ENCODE measurements at places on chromosomes 1 and 21.
A peak's percentile ranks its signal among the peaks of the same experiment; 100 is the strongest.

DNA sequence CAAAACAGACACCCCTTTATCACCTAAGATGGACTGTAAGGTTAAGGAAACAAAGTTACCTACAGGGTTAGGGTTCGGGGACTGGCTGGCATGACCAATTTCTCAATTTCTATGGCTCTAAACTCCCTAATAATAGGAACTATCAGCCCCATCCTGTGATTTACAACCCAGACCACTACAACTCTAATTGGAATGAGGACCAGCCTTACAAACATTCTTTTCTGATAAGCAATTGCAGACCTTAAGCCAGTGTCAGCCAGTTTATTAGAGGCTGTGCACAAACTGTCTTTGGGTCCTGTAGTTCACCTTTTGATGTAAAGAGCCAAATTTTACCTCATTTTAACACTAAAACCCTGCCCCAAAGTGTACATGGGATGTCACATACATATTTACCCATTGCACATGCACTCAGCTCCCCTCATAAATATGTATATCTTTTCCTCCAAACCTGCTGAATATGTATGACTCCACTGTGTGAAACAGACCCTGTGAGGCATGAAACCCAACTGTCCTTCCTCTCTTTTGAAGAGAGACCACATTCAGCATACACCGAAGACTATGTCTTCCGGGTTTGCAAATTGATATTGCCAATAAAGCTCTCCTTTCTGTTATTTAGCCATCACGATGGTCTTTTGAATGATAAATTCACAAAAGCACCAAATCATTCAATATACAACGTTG lies 7.3 kb upstream of the APP start:
- no peak for DNase-seq

GRCh38 chr1:36920371-36920770 lies 113.9 kb downstream of the GRIK3 start:
- no peak for DNase-seq

DNA sequence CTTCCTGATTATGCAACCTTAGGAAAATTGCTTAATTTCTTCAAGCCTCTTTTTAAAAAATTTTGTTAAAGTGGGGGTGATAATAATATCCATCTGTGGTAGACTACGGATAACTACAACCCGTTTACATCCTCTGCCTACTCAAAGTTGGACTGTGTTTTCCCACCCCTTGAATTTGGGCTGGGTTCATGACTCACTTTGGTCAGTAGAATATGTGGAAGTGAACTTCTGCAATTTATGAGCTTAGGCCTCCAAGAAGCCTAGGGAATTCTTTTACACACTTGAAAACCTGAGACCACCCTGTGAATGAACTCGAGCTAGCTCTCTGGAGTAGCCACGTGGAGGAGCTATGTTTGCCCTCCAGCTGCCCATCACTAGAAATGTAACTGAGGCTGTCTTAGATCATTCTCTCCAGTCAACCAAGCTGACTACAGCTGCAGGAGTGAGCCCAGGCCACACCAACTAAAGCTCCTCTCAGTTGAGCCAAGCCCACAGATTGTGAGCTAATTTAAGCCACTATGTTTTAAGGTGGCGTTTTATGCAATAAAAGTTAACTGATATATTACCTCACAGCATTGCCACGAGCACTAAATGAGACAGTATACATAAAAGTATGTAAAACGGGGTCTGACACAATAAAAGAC lies 29.6 kb upstream of the CACHD1 start:
- DNase-seq: no peak

DNA sequence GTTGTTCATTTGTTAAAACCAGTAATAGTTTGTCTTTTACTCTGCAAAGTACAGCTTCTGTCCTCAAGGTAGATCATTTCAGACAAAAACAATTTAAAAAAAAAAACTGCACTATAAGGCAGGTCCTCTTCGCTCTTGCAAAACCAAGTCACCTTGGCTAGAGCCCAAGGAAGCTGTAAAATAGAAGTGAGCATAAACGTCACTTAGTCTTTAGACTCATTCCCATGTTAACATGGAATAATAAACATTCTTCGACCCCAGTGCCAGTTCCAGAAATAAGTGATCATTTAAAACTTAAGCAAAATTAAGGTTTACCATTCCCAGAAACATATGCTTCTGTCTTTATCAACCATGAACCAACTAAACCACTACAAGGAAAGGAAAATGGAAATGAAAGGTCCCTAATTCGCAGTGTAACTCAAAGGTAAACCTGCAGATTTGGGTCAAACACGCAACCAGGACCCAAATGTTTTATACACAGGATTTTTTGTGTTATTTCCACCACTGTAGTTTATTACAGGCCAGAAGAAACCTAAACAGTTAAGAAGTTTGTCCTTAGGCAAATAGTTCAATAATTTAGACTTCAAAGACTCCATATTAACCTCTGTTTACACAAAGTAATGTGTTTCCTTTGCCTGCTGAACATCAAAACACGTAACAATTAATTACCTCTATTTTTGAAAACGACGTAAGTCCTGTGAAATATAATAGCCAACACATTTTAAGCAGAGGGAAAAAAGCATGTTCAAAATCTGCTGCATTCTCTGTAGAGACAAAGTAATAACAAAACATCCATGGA lies 54.6 kb downstream of the TGFBR3 start:
- no peak for DNase-seq

DNA sequence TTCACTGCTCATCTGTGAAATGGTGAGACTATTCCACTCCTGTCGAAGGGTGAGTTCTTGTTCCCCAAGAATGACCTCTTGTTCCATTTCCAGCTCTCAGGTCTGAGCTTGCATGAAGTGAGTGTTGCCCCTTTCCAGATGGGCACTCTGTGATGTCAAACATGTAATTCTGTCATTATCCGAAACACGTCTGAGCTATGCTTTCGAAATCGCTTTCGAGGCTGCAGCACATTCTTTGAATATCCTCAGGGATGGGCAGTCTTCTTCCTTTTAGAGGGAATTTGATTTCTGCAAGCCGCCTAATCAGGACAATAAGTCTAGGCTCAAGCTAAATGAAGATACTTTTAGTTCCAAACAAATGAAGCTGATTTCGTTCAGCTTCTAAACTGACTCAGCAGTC lies 15.1 kb downstream of the NFASC start:
- DNase-seq: no peak

- DNase-seq: no peak
These were observed 1.3 kb downstream of the RTCA start for GRCh38 chr1:100267284-100267683.

DNA sequence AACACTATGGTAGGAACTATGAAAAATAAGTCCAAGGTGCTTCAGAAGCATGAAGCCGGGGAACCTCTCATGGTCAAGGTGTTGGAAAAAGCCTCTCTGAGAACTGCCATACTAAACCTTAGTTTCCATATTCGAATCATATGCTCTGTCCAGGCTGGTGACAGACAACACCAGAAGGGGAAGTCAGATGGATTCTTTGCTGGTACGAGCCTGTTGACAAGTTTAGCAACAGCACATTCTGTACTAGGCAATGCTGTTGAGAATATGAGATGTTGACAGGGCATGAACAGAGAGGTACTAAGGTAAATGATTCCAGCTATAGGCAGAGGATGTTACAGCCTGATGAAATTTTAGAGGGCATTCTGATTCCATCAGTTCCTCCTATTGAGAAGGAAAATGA lies 461.3 kb upstream of the ZRANB2 start:
- no peak for DNase-seq

DNA sequence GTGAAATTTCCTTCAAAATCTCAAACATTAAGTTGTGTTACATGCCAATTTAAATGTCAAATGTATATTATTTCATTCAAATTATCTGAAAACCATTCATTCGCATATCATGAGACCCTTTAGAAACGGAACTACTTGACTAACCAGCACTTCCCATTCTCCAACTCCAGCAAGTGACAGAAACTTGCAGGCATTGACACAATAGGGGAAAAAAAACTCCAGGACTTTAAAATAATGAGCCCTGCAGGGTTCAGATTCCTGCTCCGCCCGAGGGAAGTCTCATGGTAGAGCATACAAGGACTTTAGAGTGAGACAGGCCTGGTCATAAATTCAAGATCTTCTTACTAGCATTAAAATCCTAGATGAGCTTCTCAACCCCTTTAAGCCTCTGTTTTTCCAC lies 138.9 kb downstream of the NR5A2 start:
- DNase-seq: no peak

GRCh38 chr1:64744492-64745180 lies at the start of gene RAVER2:
Gene RAVER2 (plus strand): TSS chr1:64745075. CDS start chr1:64745173, 98 bp downstream.
- DNase-seq: peak; percentile 6

DNA sequence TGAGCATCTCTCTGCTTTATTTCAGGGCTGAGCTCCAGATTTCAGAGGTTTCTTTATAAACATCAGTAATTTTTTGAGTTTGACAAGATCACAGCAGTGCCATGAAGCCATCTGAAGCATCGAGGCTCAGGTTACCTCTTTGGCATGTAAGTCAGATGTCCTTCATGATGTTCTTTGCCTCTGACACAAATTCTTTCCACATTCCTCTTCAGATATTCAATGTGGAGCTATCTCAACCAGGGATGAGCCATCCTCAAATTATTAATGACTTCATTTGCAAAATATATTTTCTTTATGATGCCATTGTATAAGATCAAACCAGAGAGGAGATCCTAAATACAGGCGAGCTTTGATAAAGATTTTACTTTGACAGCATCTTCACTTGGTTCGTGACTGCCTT lies 256.7 kb downstream of the COL11A1 start:
- DNase-seq: no peak

- no peak for DNase-seq
These were observed 196.0 kb downstream of the URB2 start for GRCh38 chr1:229822026-229822425.

- no peak for DNase-seq
These were observed 17.0 kb downstream of the MARK1 start for GRCh38 chr1:220544901-220545303.

DNA sequence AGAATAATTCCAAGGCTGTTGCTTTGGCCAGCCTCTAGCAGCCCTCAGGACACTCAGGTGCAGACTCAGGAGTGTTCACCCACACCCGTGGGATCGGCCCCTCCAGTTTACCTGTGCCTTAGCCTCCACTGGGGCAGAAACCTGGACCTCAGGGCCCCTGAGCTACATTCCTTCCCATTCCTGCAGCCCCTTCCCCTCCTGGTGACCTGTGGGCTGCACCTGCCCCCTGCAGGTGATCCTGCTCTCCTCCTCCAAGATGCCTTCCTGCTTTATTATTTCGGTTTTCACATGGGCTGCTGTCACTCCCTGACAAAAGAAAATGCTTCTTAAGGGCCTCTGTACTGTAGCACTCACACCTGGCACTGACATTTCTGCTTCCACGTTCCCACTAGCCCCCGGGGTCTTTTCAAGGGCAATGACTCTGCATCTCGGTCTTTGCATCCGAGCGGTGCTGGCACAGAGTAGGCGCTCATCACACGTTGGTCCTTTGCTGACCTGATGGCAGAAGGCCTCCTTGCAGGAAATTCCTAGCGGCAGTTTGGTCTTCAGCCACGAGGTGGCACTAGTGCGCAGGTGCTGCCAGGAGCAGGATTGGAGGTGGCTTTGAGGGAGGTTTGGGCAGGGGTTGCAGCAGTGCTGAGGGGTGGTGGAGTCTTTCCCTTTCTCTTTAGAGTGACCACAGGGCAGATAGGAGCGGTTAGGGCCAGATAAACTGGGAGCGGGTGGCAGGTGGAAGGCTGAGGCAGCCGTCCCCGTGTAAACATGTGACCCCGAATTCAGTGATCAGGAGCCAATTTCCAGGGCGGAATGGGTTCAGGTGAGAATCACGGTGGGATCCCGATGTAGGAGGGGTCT lies 25.3 kb upstream of the ETV3 start:
- DNase-seq: no peak

DNA sequence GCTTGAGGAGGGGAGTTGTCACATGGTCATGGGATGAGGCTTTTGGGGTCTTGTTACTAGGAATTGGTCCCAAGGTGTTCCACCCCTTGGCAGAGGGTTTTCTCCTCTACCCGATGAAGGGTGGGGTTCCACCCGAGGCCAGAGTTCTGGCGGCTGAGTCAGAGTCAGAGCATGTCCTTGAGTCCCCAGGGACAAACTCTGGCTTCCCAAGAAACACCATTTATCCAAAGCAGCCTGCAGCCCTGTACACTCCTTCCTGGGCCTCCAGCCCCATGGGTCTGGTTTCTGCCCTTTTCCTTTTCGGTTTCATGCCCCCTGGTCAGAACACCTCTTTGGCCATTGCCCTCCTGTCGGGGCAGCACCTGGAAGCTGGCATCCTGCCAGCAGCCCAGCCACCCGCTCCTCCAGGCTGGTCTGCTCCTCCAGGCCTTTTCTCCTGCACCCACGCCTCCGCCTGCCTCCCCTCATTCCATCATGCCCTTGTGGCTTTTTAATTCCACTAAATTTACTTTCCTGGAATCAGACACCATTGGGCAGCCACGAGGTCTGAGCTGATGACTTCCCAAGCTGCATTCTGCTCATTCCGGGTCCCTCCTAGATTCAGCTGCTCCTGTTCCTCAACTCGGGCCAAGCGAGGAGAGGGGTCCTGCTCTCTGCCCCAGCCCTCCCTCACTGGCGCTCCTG lies 301.7 kb upstream of the VAMP3 start:
- no peak for DNase-seq

GRCh38 chr1:18989176-18989799 lies 32.8 kb upstream of the IFFO2 start:
- DNase-seq: no peak

DNA sequence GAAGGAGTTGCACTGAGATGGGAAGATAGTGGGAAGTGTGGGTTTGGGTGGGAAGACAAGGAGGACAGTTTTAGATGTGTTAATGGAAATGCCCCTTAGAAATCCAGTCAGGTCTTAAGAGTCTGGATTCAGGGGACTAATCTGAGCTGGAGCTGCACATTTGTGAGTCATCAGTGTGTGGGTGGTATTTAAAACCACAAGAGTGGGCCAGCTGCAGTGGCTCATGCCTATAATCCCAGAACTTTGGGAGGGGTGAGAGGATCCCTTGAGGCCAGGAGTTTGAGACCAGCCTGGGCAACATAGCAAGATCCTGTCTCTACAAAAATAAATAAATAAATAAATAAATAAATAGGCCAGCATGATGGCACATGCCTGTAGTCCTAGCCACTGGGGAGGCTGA lies 40.9 kb upstream of the SLC6A9 start:
- DNase-seq: no peak

GRCh38 chr21:45050345-45050796 lies 24.0 kb upstream of the ADARB1 start:
- DNase-seq: no peak

GRCh38 chr1:229227298-229227919 lies 43.5 kb upstream of the RAB4A start:
- DNase-seq: no peak

GRCh38 chr1:167429612-167430011 lies 88.7 kb downstream of the CD247 start:
- DNase-seq: no peak

- no peak for DNase-seq
These were observed 2.9 kb upstream of the FCMR start for GRCh38 chr1:206924592-206925105.

GRCh38 chr21:36800734-36801133 lies 101.8 kb downstream of the SIM2 start:
- no peak for DNase-seq
